ENCODE measurements at places on chromosomes 4 and X. TPM values are rescaled to one million over a fixed set of nuclear protein-coding genes. Genes with fewer than 3 reads are reported as not detected.

The HOPX gene
- total RNA-seq: not detected

The FAM149A gene
- total RNA-seq: 7.5 TPM

The PDE6B gene
- total RNA-seq: 4.5 TPM

The SULT1B1 gene
- total RNA-seq: not detected

The NPY2R gene
- total RNA-seq: 0.41 TPM

The SATL1 gene
- total RNA-seq: 0.17 TPM

The ARHGEF9 gene
- total RNA-seq: 28.7 TPM

The AMBN gene
- total RNA-seq: not detected

The TCP11X2 gene
- total RNA-seq: 0.32 TPM

The CSAG3 gene
- total RNA-seq: not detected

The CTPS2 gene
- total RNA-seq: 32.7 TPM

The OPHN1 gene
- 3.5 TPM for total RNA-seq

- no peak for DNase-seq
These were observed 162.0 kb upstream of the GATB start for GRCh38 chr4:151922811-151923210.

- no peak for DNase-seq
These were observed 2.2 kb downstream of the AR start for GRCh38 chrX:67545893-67546495.

- DNase-seq: no peak
These were observed 590 bp upstream of the NAF1 start for GRCh38 chr4:163167333-163167626.

GRCh38 chrX:132364313-132364712 lies 124.5 kb downstream of the MBNL3 start:
- DNase-seq: no peak

DNA sequence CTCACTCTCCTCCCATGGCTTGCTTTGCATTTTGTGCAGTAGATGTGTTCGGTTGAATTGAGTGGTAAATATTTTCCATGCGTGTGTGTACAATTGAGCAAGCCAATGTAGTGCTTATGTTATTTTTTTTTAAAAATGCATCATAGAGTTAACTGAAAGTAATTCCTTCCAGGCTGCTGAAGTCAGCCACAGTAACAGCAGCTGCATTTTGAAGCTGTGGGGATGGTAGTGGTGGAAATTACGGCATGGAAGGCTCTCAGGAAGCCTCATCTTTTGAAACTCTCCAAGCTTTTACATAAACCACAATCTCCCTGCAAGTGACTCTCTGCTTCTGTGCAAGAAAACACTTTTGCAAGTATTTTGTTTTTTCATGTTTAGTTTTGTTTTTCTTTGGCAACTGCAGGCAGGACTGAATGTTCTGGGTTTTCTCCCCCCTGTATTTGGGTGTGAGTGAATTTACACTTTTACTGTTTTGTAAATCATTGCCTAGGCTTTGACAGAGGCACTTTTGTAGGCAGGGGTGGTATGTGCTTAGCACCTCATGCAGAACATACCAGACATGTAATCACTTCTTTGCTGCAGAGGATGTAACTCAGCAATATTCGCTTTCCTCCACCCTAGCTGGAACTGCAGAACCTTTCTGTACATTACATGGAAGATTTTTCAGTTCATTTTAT lies 56.2 kb downstream of the LRRC66 start:
- DNase-seq: no peak

- DNase-seq: no peak
These were observed 31.2 kb downstream of the CCNI start for GRCh38 chr4:77044461-77045150.

GRCh38 chrX:136015016-136015415 lies 29.8 kb downstream of the SLC9A6 start:
- no peak for DNase-seq

DNA sequence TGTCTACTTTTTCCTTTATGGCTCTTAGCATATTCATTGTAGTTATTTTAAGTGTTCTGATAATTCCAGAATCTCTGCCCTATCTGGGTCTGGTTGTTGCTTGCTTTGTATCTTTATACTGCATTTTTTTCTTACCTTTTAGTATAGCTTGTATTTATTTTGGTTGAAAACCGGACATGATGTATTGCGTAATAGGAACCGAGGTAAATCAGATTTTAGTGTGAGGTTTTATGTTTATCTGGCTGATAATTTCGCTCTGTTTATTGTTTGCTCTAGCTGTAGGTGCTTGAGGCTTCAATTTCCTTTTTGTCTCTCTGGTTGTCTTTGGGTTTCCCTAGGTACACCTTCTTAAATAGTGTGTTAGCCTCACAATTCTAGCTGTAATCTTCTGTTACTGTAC lies 263.8 kb upstream of the LCORL start:
- no peak for DNase-seq

- no peak for DNase-seq
These were observed 17.5 kb upstream of the RFC1 start for GRCh38 chr4:39383690-39384089.

DNA sequence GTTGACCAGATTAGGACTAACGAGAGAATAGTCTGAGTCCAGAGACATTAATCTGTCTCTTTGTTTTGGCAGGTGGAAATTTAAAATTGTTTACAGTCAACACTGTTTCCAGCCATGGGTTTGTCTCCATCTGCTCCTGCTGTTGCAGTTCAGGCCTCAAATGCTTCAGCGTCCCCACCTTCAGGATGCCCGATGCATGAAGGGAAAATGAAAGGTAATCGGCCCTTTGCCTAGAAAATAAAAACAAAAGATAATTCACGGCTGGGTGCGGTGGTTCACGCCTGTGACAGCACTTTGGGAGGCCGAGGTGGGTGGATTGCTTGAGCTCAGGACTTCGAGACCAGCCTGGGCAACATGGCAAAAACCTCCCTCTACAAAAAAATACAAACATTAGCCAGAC lies 815 bp downstream of the HCCS start:
- no peak for DNase-seq
